ENCODE measurements at places on chromosomes 3 and 15.

- DNase-seq, result no peak
Measured at GRCh38 chr3:12483410-12483809, 870 bp upstream of the TSEN2 start.

GRCh38 chr3:169475576-169475975, 187.9 kb downstream of the MECOM start:
- no peak for DNase-seq

- no peak for DNase-seq
Measured at GRCh38 chr3:187994221-187995042, 159.5 kb upstream of the LPP start.

DNA sequence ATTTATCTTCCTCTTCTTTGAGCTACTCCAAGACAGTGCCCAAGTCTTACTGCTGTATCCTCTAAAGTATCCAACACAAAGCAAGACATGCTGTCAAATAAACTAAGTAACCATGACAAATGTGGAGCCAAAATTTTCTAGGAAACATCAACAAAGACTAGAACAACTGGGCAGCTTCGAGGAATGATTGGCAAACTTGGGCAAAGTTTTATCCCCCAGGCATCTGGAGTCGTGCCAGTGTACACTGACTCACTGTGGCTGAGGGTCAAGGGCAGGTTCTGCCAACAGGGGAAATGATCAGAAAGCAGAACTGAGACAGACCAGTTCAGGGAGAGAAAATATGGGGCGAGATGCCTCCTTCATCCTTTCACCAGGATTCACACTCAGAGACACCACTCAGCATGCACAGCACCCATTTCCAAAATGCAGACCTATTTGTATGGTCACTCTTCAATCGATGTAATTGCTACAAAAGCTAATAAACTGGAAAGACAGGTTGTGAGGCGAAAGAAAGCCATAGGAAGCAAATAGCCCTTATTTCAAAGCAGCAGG, 65.8 kb downstream of the MB21D2 start:
- no peak for DNase-seq

DNA sequence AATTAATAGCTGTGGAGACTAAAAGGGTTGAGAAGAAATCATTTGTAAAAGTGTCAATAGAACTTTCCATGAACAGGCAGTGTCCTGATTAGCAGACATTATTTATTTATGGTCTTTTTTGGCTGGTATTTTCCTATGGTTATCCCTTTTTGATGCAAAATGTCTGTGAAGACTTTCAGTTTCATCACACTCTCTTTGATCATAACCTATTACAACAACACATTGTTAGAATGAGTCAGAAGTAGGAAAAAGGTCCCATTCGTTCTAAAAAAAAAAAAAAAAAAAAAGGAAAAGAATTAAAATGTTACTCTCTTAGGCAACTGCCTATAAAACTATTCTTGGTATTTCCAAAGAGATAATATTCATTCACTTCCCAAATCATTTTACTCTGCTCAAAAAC, 62.1 kb downstream of the SLC49A4 start:
- DNase-seq, result no peak

GRCh38 chr15:64051407-64052259, 5.3 kb upstream of the DAPK2 start:
- no peak for DNase-seq

GRCh38 chr3:14511623-14512280, 28.4 kb downstream of the GRIP2 start:
- DNase-seq, result no peak

DNA sequence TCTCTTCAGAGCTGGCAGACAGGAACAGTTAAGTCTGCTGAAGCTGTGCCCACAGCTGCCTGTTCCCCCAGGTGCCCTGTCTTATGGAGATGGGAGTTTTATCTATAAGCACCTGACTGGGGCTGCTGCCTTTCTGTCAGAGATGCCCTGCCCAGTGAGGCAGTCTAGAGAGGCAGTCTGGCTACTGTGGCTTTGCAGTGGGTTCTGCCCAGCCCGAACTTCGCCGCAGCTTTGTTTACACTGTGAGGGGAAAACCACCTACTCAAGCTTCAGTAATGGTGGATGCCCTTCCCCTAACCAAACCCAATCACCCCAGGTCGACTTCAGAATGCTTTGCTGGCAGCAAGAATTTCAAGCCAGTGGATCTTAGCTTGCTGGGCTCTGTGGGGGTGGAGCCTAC, 91.2 kb downstream of the SLC25A26 start:
- DNase-seq, result no peak

Data from stimulated activated CD4-positive, alpha-beta T cell treated with anti-CD3 and anti-CD28 coated beads, Interleukin-1b, Interleukin-23, amount 100 ng/mL, for 1 hour (primary cell).